ENCODE measurements at places on chromosomes 13 and 19. TPM values are rescaled to one million over a fixed set of nuclear protein-coding genes. Genes with fewer than 3 reads are reported as not detected.

DNA sequence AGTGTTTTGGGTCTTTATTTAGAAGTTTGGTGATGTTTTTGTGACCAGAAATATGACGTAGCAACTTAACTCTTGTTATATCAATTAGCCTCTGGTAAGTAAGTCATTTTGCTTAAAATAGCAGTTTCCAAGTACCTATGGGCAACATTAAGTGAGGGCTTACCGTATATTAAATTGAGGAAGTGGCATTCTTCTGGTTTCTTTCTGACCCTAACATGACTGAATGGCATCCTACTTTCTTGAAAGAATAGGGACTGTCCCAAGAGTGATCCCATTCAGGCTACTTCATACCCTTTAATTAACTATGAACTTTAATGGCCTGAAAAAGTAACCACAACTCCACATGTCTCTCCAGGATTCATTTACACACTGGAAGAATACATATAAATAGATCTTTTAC, 106.6 kb downstream of the MZT1 start:
- DNase-seq: no peak

DNA sequence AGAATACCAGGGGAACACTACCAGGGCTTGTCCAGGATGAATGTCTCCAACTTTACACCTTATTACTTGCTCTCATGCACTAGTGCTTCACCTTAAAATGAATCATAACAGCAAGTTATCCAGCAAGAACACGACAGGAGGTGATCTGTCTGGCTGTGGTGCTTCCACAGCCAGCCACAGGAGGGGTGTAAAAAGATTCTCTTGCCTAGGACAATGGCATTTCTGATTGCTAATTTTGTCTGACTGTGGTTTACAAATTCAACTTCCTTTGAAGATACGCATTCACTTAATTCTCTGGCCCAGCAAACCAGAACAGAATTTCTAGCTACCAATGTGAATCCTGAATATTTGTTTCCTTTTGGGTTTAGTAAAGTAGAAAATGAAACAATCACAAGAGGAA, 23.1 kb upstream of the COG3 start:
- DNase-seq: no peak

DNA sequence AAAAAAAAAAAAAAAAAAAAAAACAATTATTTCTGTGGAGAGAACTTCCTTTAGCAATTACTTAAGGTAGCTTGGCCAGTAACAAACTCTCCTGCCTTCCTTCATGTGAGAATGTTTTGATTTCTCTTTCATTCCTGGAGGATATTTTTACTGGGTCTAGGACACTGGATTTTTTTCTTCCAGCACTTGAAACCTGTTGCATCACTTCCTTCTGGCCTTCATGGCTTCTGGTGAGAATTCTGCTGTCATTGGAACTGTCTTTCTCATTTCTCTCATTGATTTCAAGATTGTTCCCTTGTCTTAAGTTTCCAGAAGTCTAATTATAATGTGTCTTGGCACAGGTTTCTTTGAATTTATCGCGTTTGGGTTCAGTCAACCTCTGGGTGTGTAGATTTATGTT, 19.3 kb upstream of the RAB20 start:
- no peak for DNase-seq

GRCh38 chr13:28426381-28426780, 68.5 kb downstream of the FLT1 start:
- no peak for DNase-seq

DNA sequence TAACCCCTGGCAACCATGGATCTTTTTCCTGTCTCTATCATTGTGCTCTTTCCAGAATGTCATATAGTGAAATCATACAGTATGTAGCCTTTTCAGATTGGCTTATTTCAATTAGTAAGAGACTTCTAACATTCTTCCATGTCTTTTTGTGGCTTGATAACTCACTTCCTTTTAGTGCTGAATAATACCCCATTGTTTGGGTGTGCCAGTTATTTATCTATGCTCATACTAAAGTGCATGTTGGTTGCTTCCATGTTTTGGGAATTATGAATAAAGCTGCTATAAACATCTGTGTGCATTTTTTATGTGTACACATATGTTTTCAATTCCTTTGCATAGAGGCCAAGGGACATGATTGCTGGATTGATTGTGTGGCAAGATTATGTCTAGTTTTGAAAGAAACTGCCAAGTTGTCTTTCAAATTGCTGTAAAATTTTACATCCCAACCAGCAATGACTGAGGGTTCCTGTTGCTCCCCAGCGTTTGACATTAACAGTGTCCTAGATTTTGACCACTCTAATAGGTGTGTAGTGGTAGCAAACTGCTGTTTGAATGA, 358.9 kb downstream of the ITGBL1 start:
- no peak for DNase-seq

GRCh38 chr19:12111943-12112637, 28.1 kb downstream of the ZNF20 start:
- DNase-seq: no peak

DNA sequence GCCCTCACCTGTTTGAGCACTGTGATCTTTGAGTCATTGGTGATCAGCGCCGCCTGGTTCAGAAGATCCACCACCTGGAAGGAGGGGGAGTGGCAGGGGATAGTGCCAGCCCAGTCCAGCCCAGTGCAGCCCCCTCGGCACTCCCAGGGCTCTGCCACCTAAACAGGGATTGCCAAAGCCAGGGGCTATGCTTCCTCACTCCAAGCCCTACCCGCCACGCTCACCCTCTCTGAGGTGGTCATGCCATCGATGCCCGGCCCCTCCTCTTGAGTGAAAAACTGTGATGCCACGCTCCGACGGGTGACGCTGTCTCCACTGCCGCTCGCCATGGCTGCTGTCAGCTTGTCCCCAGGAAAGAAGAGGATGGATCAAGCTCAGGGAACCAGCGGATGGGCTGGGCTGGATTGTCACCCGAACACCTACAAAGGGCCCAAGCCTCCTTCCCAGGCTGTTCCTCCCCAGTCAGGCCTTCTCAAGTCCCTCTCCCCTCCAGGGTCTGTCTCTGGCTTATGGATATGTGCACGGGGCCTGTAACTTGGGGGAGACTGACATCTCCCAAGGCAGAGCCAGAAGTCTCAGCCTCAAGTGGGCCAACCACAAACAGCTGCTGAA, 8.7 kb downstream of the SYMPK start:
- DNase-seq: no peak

GRCh38 chr13:33092073-33092987, 76.1 kb downstream of the KL start:
- DNase-seq: no peak

GRCh38 chr13:80945328-80945727, 604.4 kb upstream of the SPRY2 start:
- peak; percentile 20 for DNase-seq

DNA sequence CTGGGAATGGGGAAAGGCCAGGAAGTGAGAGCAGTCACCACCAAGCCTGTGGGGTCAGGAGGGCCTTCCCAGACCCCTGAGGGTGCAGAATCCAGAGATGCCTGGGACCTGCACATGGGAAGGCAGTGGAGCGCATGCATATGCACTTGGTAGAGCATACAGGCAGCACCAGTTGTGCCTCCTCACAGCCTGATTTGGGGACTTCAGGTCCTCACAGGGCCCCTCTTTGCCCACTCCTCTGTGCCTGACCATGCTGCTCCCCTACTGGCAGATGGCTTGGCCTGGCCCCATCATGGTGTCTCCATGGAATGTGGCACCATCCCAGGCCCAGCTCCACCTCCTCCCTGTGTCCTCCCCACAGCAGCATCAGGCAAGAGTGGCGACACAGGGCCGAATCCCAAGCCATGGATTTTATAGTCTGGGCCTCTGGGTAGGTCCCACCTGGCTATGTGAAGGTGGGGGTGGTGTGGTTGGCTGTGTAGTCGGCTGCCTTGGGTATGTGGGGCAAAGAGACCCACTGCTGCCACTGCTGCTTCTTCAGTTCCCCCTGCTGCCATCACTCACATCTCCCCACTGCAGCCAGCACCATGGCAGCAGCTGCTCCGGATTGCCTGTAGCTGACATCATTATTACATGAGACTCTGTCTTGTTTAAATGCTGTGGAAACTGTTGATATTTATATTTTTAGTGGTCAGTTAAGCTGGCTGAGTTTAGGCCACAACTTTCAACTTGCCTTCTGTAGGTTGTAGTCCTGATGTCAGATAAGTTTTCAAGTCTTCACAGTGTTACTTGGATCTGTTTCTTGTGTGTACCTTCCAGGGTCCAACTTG, 247.0 kb downstream of the GPC6 start:
- no peak for DNase-seq

- no peak for DNase-seq
Measured at GRCh38 chr13:49183672-49184325, 36.3 kb upstream of the MLNR start.

DNA sequence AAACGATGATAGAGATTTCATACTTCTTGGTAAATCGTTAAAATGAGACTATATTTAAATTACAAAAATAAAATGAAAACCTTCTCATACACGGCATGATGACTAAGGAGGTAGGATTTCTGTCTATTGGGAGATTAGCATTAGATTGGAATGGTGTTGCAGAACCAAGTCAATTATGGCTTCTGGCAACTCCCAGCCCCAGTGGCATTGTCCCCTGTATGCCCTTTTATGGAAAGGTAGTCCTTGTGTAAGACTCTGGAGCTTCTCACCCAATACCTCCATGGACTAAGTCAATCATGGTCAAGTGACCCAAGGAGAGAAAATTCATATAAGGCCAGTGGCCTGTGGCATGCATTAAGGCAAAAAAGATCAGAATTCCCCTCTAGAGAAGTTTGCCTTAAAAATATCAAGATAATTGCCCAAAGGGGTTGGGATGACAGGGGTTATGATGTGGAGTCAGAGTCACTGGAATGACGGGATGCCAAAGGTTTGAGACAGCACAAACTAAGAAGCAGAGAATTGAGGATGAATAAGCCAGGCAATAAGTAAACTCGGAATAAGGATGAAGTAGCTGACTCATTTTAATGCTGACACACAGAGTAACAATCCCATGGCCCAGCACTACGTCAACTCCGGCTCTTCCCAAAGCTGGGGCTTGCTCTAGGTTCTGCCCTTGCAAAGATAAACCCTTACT, 57.8 kb upstream of the POSTN start:
- DNase-seq: no peak

DNA sequence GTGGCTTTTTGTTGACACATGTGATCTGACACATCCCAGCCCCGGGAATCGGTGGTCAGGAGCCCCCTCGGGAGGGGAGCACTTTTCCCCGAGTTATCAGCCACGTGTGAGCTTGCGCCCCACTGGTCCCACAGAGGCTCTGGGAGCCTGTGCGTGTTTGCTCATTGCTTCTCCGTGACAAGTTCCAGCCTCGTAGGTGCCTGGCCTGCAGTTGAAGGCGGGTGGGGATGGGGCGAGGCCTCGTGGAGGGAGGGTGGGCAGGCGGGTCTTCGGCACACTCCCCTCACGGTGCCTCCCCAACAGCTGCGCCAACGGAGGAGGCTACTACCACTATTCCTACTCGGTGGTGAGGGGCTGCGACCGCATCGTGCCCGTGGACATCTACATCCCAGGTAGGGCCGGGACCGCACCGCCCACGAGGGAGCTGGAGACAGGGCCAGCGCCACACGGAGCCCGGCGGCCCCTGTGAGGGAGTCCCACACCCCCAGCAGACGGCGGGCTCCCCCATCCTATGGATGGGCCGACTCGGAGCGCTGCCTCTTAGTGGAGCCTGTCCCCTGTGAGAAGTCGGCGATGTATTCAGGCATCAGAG, 8.3 kb downstream of the GAMT start:
- no peak for DNase-seq

GRCh38 chr13:80055847-80056246, 285.1 kb downstream of the SPRY2 start:
- DNase-seq: no peak

DNA sequence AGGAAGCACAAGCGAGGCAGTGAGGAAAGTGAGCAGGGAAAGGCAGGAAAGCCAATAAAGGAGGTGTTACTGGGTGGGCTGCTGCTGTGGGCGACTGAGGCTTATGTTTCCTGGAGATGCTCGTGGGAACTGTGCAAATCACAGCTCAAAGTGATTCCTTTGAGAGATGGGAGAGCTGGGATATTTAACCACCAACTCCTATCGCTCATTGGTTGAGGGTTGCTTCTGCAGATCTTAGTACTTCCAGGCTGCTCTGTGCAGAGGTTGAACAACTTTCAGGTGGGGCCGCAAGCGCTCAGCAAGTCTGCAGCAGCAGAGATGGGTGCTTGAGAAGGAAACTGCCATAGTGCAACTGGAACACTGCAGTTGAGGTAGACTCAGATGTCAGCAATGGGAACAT, 8.4 kb downstream of the PCDH8 start:
- no peak for DNase-seq

DNA sequence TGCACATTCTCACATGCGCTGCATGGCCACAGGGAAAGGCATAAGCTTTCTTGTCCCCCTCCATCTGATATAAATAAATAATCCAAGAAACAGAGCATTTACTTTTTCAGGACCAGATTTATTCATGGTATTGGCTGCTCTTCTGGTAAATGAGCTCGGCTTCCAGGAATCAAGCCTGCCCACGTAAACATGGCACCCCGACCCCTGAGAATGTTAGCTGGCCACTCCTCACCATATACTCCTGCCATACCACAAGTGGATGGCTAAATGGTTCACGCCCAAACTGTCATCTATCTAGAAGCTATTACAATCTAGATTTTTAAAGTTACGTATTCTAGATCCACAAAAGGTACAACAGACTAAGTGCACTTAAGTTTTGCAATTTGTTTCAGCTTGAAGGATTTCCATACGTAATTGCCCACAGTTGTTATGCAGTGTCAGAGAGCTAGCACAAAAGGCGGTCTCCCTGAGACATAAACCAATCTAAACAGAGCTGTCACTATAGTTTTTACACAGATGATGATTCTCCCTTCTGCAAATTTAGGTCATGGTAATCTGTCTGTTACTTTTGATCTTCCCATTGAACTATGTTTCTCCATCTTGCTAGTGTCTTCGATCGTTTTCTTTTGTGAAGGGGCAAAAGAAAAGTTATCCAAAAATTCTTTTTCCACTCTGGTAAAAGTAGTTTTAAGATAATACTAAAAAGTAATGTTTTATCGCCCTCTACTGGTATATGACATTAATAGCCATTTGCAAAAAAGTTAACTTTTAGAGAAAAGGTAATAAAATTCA, 16.2 kb upstream of the FOXO1 start:
- no peak for DNase-seq

- DNase-seq: no peak
Measured at GRCh38 chr19:35063940-35064818, 22.7 kb downstream of the HPN start.

DNA sequence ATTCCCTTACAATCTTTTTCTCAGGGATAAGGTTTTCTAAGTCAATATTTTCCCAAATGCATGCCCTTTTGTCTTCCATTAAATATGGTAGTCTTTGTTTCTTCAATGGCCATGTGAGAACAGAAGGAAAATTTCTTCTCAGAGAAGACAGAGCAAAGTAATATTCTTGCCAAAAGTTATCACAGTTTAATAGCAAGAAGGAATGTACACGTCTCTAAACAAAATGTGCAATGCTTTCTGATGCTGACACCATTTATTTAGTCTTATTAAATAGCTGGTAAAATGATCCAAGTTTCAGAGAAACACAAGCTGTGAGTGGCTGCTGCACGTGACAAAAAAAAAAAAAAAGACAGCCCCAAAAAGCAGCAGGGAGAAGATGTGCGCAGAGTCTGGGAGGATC, 542.5 kb downstream of the GPC6 start:
- peak; percentile 57 for DNase-seq

- DNase-seq: no peak
Measured at GRCh38 chr19:55079400-55080038, 3.9 kb downstream of the EPS8L1 start.

The KCNC3 gene
- 25.2 TPM for polyA plus RNA-seq

The PABPC3 gene
- polyA plus RNA-seq: 0.60 TPM

The ZNF723 gene
- 0.10 TPM for polyA plus RNA-seq

The ZNF560 gene
- polyA plus RNA-seq: 0.41 TPM

The ZNF320 gene
- polyA plus RNA-seq: 29.9 TPM

The LMTK3 gene
- polyA plus RNA-seq: 1.4 TPM

The PSG4 gene
- not detected for polyA plus RNA-seq

The ZNF112 gene
- polyA plus RNA-seq: 15.1 TPM

The NALCN gene
- polyA plus RNA-seq: 0.40 TPM

The SYNGR4 gene
- not detected for polyA plus RNA-seq

The NAPSA gene
- polyA plus RNA-seq: 21.8 TPM

The LILRA2 gene
- 0.96 TPM for polyA plus RNA-seq
